Left forelimb (tissue), 1 donor: ENCODE measurements at places on chromosomes 3 and 15.

- DNase-seq: no peak
These were observed 22.8 kb downstream of the TMEM43 start for GRCh38 chr3:14147617-14148016.

GRCh38 chr3:72212396-72212795 lies 427.4 kb upstream of the PROK2 start:
- DNase-seq: no peak

GRCh38 chr15:41291065-41291631 lies 41.2 kb downstream of the OIP5 start:
- no peak for DNase-seq

DNA sequence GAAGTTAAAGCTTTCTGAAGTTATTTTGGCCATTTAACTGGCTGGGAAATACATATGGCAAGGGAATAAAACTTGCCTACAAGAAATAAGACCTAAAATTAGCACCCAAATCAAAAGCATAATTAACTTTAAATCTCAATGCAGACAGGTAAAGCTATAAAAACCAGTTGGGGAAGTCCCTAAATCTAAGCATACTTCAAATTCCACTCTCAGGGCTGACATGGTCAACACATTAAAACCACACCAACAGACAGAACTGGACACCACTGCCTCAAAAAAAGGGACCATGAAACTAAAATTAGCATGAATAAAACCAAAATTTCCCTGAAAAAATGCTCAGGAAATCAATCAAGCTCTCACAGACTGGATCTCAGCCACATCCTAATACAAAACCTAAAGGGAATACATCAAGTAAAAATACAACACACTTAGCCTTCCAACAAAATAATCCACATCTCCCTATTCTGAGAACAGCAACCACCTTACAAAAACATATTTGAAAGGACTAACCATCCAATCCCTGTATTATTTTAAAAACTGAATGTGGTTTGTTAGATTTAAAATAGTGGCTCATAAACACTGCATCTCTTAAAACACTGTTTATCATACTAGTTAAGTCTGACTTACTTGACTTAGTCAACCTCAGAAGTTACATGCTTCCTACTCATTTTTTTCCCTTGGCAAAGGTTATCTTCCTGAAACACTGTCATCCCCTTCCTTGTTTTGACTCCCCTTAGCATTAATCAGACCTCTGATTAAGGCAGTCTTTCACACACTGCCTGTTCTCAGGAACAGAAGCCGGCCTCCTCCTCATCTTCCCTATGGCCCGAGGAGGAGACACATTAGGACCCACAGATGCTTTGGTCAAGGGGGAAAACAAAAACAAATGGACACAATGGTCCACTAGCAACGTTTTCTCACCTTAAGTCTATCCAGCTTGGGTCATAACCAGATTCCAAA lies 8.3 kb downstream of the TRA2B start:
- DNase-seq: no peak

DNA sequence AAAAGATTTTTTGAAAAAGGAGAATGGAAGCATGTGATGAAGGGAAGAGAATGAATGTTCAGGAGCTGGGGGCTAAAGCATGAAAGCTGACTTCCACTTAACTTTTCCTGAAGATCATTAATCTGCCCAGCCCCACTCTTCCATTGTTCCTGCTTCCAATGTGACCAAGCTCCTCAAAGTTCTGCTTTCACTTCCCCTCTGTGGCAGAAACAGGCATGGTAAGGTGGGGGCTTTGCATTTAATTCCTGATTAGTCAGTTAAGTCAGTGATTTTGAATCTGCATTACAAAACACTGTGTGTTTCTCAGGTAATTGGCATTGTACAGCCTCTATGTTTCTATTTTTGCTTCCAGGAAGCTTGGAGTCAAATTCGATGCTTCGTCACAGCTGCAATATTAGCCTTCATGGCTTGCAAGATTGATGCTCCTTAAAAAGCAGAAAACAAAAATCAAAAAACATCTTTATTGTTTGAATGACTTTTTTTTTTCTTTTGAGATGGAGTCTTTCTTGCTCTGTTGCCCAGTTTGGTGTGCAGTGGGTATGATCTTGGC lies 7.3 kb upstream of the TM6SF1 start:
- no peak for DNase-seq
